ENCODE measurements at places on chromosomes 7 and 10.
A peak's percentile ranks its signal among the peaks of the same experiment; 100 is the strongest.

GRCh38 chr7:80918909-80919721 lies at the start of gene SEMA3C:
TSS of gene SEMA3C (minus strand) at chr7:80919051. CDS start at chr7:80916781, 2,270 bp downstream.
- DNase-seq = peak; percentile 81

DNA sequence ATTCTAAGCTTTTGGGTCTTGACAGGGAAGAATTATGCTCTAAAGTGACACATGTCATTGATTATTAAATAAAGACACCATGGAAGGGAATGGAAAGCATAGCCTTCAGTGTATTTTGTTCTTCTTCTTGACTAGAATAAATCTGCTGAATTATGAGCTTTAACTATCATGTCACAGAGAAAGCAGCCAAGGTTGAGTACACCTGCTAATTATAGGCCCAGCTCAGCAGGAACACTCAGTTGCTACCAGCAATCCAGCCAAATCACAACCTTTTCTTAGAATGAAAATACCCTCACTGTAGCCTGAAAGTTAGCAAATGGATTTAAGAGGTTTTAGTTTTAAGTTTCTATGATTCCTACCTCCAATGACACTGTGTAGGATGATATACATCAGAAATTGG lies 225.3 kb upstream of the RHOBTB1 start:
- no peak for DNase-seq

DNA sequence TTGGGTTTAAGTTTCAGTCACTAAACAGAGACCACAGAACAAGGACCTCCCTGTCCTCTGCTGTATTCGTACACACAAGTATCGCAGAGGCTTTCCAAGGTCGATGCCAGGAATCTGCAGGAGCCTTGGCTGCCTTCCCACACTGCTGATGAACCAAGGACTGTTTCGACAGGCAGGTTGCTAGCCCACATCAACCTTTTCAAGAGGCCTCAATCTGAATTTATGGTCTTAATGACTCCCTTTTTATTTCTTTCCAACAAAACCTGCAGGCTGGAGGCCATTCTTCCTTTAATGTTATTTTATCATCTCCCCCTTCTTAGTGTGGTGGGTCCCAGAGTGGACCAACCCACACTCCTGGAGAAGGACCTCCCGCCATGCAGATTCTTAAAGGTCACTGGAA lies 45.6 kb downstream of the JCAD start:
- peak; percentile 32 for DNase-seq

DNA sequence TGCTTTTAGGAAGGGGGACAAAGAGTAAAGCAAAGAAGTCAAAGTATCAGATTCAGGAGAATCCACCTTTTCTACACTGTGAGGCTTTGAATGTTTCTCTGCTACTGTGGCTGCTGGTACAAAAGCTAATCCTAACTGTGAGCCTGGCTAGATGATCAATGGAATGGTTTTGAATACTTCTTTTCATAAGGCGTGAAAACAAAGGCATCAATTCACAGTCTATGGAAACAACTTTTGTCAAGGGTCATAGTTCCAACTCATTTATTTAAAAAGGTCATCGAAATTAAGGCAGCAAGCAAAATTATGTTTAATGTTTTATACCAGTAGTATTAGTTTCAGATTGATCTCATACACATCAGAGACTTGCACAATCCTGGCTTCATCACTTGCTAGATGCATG lies 118.1 kb downstream of the CTTNBP2 start:
- DNase-seq = no peak

DNA sequence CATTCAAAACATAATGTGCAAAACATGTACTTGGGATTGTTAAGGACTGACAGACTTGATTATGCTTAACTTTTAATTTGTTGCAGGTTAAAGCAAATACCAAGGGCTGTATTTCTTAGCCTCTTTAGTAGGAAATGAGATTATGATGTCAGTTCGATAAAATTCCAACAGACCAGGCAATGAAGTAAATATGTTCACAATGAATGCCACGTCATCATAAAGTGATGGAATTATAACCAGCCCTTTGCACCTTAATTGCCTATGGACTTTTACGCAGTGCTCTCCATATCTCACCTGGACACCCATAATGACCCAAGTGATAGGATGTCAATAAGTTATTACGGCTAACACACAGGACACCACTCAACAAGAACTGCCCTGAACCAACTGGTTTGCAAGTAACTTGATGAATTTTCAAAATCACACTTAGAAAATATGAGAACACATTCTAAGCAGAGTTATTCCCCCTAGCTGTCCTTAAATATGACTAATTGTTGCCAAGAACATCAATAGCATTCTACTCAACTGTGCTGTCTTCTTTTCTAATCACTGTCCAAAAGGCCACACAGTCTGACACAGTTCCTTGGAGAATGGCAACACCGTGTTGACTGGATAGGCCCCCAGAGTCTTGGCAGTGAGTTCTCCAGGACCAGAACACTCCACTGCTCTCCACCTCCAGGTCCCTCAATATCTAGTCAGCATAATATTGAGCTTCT lies 115.0 kb downstream of the CHCHD3 start:
- no peak for DNase-seq

DNA sequence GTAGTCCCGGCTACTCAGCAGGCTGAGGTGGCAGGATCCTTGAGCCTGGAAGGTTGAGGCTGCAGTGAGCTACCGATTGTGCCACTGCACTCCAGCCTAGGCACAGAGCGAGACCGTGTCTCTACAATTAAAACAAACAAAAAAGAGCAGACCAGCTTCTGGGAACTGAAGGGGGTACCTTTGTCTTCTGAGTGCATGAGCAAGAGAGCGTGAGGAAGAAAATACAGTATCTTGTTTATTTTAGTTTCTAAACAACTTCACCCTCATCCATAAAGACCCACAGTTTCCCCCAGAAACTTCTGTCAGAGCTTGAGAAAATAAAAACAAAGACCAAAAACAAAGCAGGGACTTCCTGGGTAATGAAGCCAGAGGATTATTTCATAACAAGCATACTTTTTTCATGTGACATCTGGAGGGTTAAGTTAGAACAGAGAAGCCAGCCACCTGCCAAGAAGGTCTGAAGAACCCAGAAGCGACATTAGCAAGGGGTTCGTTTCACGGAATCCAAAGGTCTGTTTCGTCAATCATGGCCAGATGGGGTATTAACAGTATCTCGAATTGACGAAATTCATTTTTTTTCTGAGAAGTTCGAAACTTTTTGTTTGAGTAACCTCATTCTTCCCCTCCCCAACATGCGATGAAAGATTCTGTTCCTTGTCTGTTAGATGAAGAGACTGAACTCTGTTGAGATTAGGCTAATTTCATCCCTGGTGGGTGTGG lies 10.2 kb upstream of the IL2RA start:
- DNase-seq = no peak

GRCh38 chr10:50538555-50539398 lies 85.0 kb downstream of the SGMS1 start:
- no peak for DNase-seq

- no peak for DNase-seq
These were observed 145.3 kb upstream of the FRMD4A start for GRCh38 chr10:14476006-14476405.
